CD8-positive, alpha-beta memory T cell (primary cell): ENCODE measurements at places on chromosomes 5 and 9.

- no peak for DNase-seq
Observed at GRCh38 chr5:129664336-129664937, 83.5 kb upstream of the MINAR2 start.

DNA sequence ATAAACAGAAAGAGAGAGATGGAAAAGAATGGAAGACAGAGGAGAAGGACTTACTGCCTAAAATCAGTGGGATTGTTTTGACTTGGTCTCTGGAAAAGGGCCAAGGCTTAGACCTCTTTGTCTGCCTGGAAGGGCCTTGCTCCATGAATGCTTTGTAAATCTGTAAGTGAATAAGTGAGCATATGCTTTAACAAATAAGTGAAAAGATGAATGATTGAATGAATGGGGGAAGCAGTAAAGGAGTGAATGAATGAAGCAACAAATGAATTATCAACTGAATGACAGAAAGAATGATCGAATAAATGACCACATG, 5.5 kb downstream of the KCNIP1 start:
- no peak for DNase-seq

- DNase-seq = no peak
Observed at GRCh38 chr5:92778261-92778660, 802.8 kb downstream of the NR2F1-AS1 start.

DNA sequence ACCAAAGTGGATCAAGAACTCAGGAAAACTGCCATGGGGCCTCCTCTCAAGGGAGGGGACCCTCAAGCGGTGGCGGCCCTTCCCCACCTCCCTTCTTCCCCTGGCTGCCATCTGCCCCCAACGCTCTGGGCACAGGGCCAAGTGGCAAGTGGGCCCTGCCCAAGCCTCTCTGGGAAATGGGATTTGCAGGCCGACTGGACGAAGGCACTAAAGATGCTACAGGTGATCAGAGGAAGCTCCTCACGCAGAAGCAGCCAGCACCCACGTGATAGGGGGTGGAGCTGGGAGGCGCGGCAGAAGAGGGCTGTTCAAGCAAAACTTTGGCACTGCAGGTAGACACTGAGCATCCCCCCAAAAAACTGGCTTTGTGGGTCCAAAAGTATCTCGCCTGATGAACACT, 52.7 kb upstream of the UBTD2 start:
- no peak for DNase-seq

DNA sequence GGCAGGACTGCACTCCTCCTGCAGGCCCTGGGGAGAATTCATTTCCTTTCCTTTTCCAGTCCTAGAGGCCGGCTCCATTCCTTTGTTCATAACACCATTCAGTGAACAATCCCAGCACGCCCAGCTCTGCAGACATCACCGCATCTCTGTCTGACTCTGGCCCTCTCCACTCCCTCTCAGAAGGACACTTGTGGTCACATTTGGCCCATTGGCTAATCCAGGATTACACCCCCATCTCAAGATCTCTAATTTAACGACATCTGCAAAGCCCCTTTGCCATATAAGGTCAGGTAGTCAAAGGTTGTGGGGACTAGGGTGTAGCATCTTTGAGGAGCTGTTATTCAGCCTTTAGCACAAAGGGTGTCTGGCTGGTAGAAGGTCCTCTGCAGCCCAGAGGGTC, 185.0 kb upstream of the DAP start:
- no peak for DNase-seq

- no peak for DNase-seq
Observed at GRCh38 chr9:86454701-86455615, 100.7 kb upstream of the TUT7 start.

DNA sequence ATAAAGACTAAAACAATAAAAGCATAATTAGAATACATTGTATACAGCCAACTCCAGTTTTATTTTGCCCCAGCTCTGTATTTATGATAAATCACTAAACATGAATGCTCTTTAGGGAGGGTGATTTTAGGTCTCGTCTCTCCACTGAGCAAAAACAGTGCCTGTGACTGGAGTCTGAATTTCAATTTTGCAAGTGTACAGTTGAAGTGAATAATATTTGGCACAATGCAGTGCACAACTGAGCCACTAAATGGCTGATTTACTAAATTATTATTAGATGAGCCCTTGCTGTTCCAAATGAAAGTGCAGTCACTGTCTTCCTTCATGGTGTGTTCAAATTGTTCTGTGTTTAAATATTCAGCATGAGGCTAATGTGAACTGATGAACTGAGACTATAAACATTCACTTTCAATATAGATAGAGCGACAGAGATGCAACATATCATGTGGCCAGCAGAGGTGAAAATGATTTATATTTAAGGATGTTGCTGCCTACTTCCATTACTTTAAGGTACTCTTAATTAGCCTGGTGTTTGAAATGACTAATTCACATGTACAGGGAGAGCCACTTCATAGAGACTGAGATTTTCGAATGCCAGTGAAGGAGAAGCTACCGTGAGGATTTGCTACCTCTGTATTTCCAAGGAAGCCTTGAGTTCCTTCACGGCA, 375.1 kb downstream of the EBF1 start:
- DNase-seq = no peak

DNA sequence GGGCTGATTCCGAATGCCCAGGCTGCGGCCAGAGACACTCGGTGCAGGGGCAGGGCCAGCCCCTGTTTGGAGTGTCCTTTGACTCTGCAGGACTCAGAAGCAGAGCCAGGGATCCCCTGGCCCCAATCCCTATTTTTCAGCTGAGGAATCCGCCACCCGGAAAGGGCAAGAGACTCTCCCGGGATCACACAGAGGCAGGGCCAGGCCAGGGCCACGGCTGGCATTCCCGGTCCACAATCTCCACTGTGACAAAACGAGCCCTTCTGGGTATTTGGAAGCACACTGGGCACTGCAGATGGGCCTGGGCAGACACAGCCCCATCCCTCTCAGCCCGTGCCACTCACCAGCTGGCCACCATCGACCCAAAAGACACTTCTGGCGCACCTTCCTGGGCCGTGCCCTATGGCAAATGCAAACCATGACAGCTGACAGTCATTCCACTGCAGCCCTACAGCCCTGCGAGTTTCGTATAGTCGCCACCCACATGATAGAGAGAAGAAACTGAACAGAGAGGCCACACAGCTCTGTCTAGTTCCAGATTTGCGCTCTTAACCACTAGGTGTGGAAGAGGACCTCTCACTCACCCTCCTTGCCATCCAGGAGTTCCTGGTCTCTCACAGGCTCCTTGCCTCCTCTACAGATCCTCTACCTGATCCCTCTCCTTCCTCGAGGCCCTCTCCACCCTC, 13.3 kb downstream of the NR5A1 start:
- DNase-seq = no peak

DNA sequence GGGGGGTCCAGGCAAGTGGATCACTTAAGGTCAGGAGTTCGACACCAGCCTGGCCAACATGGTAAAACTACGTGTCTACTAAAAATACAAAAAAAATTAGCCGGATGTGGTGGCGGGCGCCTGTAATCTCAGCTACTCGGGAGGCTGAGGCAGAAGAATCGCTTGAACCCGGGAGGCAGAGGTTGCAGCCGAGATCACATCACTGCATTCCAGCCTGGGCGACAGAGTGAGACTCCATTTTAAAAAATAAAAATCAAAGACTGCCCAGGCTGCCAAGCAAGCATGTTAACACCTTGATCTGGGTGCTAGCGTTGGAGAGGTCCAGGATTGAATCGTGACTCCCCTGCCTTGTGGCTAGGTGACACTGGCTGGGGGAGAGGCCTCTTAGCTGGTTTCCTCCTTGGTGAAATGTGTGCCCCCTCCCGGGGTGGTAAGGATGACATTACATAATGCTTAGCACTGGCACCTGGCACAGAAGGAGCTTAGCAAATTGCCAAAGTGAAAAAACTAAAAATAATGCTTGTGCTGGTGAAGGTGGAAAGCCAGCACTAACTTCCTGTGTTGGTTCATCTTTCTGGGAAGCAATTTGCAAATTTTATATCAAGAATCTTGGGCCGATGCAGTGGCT, 2.2 kb upstream of the CIZ1 start:
- DNase-seq = no peak

DNA sequence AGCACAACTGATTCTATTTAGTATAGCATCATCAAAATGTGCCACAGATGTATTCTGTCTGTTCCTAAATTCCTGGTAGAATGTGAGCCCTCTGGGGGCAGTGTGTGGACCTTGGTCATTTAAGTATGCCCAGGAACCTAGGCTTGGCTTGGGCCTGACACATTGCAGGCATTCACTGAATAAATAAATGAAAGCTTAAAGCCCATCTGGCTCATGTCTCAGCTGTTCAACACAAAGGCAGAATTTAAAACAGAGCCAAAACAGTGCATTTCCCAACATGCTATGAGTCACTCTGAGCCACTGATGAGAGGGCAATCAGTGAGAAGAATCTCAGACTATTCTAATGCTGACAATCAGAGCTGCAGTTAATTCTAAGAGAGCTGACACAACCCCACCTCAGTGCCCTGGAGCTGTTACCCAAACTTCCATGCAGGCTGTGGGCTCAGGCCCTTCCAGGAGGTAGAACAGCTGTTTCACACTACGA, 8.1 kb downstream of the FAM193B start:
- DNase-seq = no peak

GRCh38 chr5:112933651-112934365, 11.8 kb upstream of the REEP5 start:
- no peak for DNase-seq

DNA sequence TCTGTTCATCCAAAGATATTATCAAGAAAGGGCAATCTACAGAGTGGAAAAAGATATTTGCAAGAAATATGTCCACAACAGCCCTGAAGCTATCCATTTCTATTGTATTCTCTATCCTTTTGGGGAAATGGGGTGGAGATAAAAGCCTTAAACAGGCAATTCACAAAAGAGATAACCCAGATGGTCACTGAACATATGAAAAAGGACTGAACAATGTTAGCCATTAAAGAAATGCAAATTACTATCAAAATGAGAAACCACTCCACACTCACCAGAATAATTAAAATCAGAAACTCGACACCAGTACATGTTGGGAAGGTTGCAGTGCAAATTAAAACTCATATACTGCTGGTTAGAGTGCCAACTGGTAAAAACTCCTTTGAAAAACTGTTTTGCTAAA, 955.2 kb upstream of the DMAC1 start:
- no peak for DNase-seq

DNA sequence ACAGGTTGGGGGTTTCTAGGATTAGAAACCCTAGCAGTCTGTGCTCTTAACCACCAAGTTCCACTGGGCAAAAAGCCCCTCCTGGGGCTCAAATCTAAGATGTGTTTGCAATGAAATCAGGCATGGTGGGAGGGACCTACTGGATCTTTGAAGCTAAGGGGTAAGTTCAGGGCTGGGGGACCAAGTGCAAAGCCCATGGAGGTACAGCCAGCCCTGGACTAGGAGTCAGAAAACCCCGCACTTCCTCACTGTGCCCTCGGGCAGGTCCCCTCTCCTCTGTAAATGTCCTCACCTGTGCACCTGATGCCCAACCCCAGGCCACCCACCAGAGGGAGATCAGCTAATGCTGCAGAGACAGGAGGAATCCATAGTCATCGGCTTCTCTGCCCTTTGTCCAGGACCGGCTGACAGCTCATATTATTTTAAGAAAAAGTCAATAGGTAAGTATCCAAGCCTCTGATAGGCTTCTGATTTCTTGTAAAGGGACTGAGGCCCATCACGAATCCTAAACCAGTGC, 138.3 kb downstream of the PAX5 start:
- no peak for DNase-seq

DNA sequence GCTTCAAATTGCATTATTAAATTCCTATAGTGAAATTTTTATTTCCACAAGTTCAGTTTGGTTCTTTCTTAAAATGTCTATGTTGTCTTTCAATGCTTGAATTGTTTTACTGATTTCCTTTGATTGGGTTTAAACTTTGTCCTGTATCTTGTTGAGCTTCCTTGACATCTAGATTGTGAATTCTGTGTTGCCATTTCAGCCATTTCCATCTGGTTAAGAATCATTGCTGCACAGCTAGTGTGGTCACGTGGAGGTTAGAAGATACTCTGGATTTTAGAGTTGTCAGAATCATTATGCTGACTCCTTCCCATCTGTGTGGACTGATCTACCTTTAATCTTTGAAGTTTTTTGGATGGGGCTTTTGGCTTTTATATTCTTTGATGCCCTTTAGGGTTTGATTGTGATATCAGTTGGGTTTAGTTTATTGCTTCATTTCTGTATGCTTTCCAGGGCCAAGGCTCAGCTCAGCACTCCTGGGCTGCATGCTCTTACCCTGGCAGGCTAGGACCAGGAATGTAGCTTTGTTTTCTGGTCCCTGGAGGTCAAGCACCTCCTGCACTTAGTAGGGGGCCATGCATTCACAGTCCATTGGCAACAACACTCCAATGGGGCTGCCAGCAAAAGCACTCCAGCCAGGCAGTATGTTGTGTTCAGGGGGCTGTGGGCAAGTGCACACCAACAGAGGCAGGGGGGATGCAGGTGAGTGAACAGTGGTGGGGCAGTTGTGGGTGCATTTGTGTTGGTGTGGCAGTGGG, 141.4 kb downstream of the PRR16 start:
- no peak for DNase-seq

- DNase-seq = no peak
Observed at GRCh38 chr9:92645041-92645440, 24.9 kb downstream of the IPPK start.

- DNase-seq = no peak
Observed at GRCh38 chr5:140005145-140005591, 37.9 kb downstream of the NRG2 start.

DNA sequence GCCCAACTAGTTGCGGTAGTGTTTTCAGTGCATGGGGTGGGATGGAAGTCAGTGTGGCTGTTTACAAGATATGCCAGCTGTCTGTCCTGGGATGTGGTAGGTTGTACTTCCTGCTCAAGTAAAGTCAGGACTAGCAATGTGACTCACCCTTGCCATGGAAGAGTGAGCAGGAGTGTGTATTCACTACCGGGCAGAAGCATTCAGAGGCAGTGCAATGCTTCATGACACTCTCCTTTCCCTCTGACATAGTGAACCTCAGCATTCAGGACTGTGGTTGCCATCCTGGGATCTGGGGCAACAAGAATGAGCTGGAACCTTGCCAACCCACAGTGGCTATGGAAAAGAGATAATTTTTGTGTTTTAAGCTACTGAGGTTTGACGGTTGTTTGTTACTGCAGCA, 68.9 kb downstream of the BOD1 start:
- no peak for DNase-seq

DNA sequence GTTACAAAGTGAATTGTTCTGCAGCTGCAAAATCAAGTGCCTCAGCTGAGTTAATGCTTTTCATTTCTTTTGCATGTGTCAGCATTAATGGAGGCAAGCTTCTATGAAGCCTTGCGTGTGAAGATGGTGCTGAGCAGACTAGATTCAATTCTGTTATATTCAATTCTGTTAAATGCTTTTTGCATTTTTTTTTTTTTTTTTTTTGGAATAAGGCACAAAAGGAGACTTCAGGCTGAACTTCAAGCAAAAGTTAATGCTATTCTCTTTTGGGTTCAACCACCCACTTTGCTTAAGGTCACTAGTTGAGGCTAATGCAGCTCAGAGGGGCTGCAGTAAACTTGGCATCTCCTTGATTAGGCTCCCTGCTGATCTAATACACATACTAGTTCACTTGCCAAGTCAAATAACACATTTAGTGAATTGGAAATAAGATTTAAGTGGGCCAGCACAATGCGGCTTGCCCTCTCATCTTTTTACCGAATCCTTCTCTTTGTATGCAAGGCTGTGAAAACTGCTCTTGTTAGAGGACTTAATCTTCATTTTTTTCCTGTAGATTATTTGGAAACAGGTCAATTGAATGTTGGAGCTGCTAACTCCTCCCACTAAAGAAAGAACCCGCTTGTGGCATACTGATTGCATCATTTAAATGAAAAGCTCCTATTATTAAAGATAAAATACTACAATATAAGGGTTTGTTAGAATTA, 1020.2 kb downstream of the NR2F1-AS1 start:
- no peak for DNase-seq

GRCh38 chr9:109206670-109207069, 39.6 kb upstream of the FRRS1L start:
- no peak for DNase-seq

GRCh38 chr5:151240924-151241635, 11.9 kb upstream of the GM2A start:
- no peak for DNase-seq
